ENCODE measurements at places on chromosomes 12 and 14. TPM values are rescaled to one million over a fixed set of nuclear protein-coding genes. Genes with fewer than 3 reads are reported as not detected.

- DNase-seq, result peak; percentile 11
These were observed 12.6 kb downstream of the NOPCHAP1 start for GRCh38 chr12:104998423-104999346.

GRCh38 chr12:11686120-11686519, 36.6 kb downstream of the ETV6 start:
- DNase-seq, result no peak

GRCh38 chr14:104912053-104912452, 12.6 kb upstream of the PLD4 start:
- DNase-seq, result no peak

Gene SOX5
- polyA plus RNA-seq, result 7.1 TPM

Gene HNF1A
- polyA plus RNA-seq, result 14.5 TPM

Gene OR4E2
- polyA plus RNA-seq, result 0.05 TPM

- DNase-seq, result no peak
These were observed 325.2 kb upstream of the RGS6 start for GRCh38 chr14:71607056-71607455.

GRCh38 chr12:107662484-107662883, 23.1 kb upstream of the PWP1 start:
- DNase-seq, result no peak

DNA sequence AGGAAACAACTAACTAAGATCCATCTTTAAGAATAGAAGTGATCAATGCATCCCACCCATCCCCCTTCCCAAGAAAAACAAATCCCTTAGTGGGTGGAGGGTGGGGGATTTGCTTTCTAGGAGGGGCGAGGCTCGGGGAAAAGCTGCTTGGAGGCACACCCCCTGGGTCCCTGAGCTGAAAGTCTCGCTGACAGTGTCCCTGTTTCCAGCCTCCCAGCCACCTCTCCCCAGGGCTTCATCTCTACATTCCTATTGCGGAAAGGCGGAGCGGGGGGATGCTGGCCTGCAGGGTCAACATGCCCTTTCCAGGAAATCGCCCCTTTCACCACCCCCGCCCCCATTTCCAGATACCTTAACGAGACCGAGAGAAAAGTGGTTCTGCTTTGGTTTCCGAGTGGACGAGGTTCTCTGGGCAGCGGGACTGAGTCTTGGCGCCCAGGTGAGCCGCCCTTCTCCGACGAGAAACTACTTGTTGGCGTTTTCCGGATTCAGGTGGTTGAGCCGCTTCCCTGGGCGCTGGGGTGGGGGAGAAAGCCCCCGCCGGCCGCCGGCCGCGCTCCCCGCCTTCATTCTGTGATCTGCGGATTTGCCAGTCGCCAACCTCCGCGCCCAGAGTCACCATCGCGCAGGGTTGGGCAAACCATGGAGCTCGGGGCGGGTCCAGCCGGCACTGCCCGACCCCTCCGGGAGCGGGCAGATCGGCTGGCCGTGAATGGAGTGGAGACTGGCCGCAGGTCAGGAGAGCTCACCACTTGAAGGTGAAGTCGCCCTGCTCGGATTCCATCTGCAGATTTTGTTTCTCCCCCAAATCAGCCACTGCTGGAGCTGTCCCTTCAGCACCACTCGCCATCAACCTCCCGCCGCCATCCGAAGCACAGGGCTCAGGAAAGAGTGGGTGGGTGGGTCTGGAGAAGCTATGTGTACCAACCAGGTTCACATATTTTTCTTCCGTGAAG, 505 bp downstream of the KCNC2 start:
- DNase-seq, result peak; percentile 74

Gene KSR2
- polyA plus RNA-seq, result 1.2 TPM

DNA sequence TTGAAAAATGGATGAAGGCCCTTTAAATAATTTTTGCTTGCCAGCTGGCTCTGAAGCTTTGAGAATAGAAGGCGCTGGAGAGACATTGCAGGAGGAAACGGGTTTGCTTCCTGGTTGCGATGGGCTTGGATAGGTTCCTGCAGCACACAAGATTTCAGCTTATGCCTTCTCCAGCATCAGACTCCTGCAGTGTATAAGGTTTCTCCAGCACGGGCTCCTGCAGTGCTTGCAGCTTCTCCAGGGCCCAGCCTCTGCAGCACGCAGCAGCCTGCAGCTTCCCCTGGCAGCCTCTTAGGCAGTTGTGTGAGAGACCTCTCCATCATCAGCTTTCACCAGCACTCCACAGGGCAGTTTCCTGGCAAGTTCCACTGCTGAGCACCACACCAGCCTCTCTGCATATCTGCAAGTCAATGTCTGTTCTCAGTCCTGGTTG, 78.7 kb upstream of the ZDHHC17 start:
- no peak for DNase-seq

- DNase-seq, result no peak
These were observed 9.4 kb upstream of the GPR132 start for GRCh38 chr14:105074601-105075053.

GRCh38 chr12:1927751-1928351, 9.4 kb upstream of the CACNA2D4 start:
- DNase-seq, result no peak

- peak; percentile 78 for DNase-seq
These were observed 39.9 kb downstream of the LTBP2 start for GRCh38 chr14:74571901-74572725.

- DNase-seq, result no peak
These were observed 28.4 kb downstream of the ARL1 start for GRCh38 chr12:101379149-101379548.

GRCh38 chr12:108665608-108666202, 32.0 kb upstream of the SELPLG start:
- no peak for DNase-seq

DNA sequence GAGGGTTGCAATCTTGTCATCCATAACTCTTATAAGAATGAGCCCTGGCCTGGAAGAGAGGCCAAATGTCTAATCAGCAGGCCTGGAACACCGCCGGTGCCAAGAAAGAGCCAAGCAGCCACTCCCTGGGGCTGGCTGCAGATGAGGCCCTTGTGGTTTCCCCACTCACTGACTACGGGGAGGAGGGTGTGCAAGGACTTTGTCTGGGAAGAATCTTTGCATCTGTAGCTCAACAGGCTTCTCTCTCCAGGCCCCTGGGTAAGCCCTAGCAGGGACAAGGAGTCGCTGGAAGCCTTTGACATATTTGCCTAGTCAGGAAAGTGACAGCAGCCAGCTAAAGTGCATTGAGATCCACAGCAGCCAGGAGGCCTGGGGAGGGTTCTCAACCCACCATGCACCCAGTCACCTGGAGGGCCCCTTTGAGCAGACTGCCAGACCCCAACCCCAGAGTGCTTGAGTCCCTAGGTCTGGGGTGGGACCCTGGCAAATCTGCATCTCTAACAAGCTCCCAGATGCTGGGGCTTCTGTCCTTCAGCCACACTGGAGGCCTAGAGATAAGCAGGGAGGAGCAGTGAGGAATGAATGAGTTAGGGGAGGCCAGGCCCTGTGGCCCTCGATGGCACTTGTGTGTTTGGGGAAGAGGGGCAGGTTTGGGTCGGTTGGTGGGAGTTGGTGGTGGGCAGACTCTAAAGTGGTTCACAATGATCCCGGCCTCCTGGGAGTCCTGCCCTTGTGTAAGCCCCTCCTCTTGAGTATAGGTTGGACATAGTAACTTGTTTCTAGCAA, 13.9 kb upstream of the LRTM2 start:
- no peak for DNase-seq

DNA sequence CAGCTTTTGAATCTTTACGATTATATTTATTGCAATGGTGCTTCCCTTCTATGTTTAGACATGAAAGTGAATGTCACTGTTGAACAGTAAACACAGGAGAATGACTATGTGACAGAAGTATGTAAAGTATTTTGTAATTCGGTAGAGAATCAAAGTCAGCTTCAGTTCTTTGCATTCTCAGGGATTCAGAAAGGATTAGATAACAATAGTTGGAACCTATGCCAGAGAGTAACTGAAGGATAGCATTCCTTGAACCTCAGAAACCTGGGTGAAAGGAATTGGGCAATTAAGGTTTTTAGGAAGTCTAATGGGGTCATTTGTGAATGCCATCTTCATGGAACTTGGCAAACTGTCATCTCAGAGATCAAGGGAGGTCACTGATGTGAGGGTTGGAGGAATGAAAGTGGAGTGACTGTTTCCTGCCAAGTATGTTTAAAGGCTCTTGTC, 305.3 kb upstream of the DDHD1 start:
- DNase-seq, result no peak

DNA sequence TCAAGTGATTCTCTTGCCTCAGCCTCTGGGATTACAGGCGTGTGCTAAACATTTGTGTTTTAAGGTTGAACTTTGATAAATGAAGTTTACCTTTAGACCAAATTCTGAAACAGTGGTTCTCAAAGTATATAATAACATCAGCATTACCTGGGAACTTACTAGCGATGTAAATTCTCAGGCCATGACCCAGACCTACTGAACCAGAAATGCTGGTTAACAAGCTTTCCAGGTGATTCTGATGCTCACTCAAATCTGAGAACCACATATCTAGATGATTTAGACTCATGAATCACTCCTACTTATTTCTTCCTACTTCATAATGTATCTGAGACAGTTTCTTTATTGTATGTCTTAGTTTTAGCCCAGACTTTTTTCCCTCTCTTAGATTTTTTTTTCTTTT, 43.6 kb downstream of the RAD51B start:
- no peak for DNase-seq

GRCh38 chr14:20798318-20798717, 4.3 kb downstream of the RNASE1 start:
- no peak for DNase-seq

Data from left kidney (tissue), 8 donors.